ENCODE measurements at places on chromosomes 13 and 19.

GRCh38 chr19:35375505-35376307 is 4.8 kb downstream of the GPR42 start:
- DNase-seq: no peak

GRCh38 chr19:55171440-55171839 is 5.0 kb upstream of the DNAAF3 start:
- no peak for DNase-seq

DNA sequence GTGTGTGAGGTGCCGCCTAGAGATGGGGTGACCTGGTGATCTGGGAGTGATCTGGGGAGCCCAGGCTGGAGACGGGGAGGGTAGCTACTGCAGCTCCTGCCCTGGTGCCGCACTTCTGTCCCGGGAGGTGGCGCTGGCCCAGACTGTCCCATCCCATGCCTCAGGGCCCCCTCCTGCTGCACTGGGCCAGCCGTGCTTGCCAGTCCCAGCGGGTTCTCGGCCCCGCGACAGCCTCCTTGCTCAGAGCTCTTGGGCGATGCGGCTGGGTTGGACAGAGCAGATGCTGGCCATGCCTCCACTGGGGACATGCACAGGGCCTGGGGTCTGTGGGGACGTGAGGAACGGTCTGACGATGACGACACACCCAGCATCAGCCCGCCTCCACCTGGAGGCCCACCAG is 2.5 kb downstream of the RAX2 start:
- DNase-seq: no peak

DNA sequence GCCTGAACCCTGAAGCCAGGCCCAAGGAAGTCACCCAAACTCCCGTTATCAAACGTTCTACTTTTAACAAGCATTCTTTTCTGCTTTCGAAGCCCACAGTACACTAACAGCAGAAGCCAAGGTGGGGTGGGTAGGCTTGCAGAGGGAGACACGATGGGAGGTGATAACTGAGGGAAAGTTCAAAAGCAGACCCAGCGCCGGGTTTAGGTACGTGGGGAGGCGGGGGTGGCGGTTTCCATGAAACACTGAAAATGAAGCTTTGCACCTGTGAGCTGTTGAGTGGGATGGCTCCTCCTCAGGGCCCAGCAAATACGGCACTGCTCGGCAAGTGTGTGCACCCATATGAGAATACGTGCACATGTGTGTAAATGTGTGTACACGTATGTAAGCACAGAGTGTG is 49.8 kb downstream of the KLF2 start:
- DNase-seq: no peak

DNA sequence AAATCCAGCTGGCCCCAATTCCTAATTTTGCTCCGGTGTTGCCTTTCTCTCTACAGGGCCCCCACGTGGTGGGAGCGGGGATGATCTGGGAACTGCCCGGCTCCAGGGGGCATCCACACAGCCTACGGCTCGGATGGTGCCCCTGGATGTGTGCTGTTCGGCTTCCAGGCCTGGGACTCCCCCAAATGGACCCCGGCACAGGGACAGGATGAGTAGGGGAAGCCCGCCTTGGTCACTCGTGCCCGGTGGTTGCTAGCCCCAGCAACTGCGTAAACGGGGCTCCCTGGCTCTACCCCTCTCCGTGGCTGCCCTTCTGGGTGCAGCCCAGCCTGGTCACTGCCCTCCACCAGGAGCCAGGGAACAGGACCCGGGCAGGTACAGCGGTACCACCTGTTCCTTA is 111.5 kb downstream of the TEX26 start:
- DNase-seq: no peak

- no peak for DNase-seq
Observed at GRCh38 chr13:71880753-71881541, 13.9 kb upstream of the DACH1 start.

- no peak for DNase-seq
Observed at GRCh38 chr13:102658660-102659059, 36.2 kb downstream of the METTL21C start.

DNA sequence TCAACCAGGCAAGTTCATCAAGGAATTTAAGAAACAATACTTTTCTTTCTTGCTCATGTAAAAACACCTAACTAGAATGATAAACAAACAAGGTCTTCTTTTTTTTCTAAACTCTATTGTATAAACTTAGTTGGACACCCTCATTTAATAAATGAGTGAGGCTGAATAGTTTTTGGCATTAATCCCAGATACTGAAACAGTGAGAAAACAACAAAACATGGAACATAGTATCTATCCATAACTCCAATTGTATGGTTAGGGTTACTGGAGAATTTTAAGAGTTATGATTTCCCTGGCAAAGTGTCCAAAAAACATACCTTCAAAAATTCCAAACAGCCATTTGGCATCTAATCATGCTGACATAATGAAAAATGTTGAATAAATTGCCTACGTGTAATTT is 5.8 kb upstream of the POMP start:
- no peak for DNase-seq

GRCh38 chr19:5122121-5122400 is 153.1 kb downstream of the KDM4B start:
- DNase-seq: no peak

GRCh38 chr19:28553005-28553404 is 659.9 kb downstream of the UQCRFS1 start:
- DNase-seq: no peak

GRCh38 chr13:72435251-72435650 is 292.2 kb downstream of the MZT1 start:
- DNase-seq: no peak

GRCh38 chr13:110285991-110286832 is 20.7 kb downstream of the COL4A1 start:
- no peak for DNase-seq

- DNase-seq: no peak
Observed at GRCh38 chr13:43687038-43687437, 99.7 kb downstream of the ENOX1 start.

DNA sequence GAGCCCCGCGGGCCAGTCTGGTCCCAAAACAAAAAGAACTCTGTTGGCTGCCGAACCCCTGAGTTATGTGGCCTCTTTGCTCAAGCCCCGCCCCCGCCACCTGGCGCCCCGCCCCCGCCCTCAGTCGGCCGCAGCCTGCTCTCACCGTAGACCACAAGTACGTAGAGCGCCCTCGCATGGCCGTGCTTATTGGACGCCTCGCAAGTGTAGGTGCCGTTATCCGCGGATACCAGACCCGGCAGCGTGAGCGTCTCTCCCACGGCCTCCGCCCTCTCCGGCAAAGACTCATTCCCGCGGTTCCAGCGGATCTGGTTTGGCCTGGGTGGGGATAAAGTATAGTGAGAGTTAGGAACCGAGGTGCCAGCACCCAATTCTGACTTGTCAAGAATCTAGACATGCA is 5.5 kb upstream of the ZNF428 start:
- DNase-seq: no peak

GRCh38 chr13:48660361-48661076 is 6.8 kb downstream of the CYSLTR2 start:
- DNase-seq: no peak

Data from progenitor cell of endocrine pancreas (in vitro differentiated cells).